Left forelimb (tissue), 1 donor: ENCODE measurements at places on chromosomes 12 and 14.

- no peak for DNase-seq
These were observed 611.3 kb downstream of the VRK1 start for GRCh38 chr14:97408503-97408902.

- no peak for DNase-seq
These were observed 907.0 kb downstream of the BCL11B start for GRCh38 chr14:98364961-98365360.

DNA sequence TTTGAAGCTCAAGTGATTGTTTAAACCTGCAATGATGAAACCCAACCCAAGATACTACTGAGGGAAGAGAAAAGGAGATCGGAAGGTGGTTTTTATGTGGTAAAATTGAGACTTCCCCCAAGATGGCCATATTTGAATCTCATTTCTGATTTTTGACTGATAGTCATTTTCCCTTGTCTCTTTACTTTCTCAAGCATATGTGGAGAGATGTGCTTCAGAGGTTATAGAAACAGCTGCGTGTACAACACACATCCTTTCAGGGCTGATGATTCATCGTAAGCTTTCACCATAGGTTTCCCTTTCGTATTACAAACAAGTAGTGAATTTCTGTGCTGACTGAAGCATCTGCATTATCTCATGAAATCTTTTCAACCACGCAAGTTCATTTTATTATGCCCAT is 276.2 kb downstream of the EMP1 start:
- DNase-seq = no peak

- DNase-seq = no peak
These were observed 12.4 kb upstream of the SYNDIG1L start for GRCh38 chr14:74438351-74438915.

DNA sequence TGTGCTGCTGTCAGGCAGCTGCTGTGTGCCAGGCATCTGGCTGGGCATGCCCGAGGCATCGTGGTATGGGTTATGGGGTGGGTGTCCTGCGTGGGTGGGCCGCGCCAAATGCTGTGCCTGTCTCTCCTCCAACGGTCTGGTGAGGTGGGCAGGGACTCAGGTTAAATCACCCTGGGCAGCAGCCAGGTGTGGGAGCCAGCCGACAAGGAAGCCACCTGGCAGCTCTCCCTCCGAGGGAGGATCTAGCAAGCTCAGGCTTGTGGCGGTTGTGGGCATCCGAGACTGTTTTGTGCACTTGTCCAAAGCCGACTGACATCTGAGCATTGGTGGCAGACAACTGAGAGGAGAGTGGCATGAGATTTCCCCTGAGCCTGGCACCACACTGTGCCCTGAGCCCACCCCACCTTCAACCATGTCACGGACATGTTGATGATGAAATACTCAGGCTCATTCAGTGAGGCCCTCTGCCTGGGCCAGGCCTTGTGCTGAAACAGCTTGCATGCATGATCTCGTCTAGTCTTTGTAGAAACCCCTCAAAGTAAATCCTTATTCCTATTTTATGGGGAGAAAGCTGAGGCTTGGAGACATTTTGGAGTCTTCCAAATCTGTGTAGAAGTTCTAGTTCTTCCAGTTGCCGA is 181.8 kb upstream of the MYL2 start:
- no peak for DNase-seq

DNA sequence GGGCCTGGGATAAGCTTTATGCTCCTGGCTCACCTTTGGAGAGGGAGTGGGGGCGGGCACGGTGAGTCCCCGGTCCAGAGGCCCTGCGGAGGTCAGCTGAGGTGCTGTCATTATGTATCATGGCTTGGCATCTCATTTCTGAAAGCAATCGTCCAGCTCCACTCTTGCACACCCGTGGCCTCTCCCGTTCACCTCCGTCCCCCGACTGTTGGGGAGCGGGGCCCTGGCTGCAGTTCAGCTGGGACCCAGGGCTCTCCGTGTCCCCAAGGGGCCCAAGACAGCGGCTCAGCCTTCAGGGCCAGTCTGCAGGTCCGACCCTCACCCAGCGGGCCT is 10.6 kb downstream of the BMP4 start:
- no peak for DNase-seq

DNA sequence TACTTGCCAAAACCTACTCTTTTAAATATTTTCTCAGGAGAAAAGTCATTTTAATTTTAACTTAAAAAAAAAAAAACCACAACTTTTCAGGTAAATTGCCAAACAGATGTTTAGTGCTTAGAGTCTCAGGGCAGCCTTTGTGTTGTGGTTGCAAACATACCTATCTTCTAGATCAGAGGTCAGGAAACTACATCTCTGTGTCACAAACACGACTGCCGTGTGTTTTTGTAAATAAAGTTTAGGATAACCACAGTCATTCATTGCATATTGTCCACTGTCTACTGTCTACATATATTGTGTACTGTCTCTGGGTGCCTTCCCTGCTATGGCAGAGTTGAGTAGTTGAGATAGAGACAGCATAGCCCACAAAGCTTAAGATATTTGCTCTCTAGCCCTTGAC is 48.9 kb downstream of the DYRK2 start:
- no peak for DNase-seq

DNA sequence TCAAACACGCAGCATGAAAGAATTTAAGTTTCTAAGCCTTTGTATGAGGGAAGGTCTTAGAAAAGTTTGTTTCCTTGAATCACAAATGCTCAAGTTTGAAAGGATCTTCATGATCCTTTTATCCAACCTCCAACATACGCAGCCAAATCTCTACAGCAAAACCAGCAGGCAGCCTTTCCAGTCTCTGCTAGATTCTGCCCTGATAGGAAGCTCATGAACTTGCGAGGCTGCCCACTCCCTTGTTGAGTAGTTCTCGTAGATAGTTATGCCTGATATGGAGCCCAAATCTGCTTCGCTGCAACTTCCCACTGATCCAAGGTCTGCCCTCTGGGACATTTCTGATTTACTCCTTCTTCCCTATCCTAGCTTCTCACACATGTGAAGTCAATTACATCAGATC is 272.9 kb downstream of the EGLN3 start:
- DNase-seq = no peak

- DNase-seq = no peak
These were observed 53.9 kb downstream of the ACACB start for GRCh38 chr12:109170324-109170723.

GRCh38 chr14:51012055-51012454 is 67.8 kb upstream of the PYGL start:
- DNase-seq = no peak

DNA sequence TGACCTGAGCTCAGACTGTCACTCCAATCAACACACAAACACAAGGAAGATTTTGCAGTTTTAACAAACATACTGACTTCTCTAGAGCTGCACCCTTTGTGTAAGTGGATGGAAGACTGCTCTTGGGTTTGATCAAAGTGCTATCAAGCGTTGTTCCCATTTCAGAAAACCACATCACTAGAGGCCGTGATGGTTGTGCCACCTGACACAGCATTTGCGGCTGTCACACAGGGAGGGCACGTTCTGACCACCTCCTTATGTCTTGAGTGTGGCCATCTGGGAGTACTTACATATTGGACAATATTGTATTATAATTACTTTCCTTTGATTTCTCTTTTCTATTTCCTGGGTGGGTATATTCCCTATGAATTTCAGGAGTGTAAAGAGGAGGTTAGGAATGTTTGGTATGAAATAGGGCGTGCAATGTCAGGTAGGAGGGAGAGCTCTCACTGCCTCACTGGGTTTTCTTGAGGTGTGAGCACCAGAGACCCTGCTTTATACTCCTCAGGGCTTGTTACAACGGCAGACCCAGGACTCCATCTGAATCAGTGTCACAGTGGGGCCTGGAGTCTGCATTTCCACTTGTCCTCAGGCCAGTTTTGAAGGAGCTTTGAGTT is 74.3 kb downstream of the SYNE3 start:
- DNase-seq = no peak

DNA sequence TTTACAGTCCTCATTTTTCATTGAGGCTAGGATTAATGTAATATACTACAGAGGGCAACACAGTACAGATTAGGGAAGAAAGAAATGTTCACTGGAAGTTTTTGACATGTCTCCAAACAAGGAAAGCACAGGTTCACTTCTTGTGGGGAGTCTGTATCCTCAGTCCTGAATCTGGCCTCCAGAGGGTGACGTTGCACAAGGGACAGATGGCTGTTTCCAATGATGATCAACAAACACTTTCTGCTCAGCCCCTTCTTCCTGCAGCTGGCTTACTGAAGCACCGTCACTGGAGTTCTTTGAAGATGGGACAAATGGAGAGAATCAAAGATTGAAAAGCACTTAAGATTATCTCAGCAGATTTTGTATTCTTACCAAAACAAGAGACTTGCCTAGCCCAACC is 123.3 kb upstream of the OR4E1 start:
- DNase-seq = no peak

DNA sequence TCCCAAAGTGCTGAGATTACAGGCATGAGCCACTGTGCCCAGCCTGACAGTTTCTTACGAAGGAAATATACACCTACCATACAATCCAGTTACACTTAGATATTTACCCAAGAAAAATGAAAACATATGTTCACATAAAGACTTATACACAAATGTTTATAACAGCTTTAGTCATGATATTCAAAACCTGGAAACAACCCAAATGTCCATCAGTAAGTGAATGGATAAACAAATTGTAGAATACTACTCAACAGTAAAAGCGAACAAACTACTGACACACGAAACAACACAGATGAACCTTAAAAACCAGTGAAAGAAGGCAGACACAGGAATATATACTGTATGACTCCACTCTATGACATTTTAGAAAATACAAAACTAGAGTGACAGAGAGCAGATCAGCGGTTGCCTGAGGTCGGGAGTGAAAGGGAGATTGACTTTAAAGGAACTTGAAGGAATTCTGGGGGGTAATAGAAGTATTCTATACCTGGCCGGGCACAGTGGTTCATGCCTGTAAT is 83.6 kb downstream of the SPRING1 start:
- DNase-seq = no peak

DNA sequence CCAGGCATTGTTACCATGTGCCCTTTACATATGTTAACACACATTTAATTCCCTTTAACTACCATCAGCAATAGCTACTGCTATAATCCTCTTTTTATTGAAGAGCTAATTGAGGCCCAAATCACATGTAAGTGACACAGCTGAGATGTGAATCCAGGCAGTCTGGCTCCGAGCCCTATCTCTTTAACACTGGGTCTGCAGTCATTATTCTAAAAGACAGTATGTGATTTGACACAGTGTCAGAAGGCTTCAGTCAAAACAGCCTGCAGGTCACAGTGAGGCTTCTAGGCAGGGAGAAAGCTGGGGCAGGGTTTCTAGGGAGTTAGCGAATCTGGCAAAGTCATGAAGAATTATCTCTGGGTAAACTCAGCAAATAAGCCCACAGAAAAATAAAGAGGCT is 148.2 kb downstream of the KIF21A start:
- no peak for DNase-seq

DNA sequence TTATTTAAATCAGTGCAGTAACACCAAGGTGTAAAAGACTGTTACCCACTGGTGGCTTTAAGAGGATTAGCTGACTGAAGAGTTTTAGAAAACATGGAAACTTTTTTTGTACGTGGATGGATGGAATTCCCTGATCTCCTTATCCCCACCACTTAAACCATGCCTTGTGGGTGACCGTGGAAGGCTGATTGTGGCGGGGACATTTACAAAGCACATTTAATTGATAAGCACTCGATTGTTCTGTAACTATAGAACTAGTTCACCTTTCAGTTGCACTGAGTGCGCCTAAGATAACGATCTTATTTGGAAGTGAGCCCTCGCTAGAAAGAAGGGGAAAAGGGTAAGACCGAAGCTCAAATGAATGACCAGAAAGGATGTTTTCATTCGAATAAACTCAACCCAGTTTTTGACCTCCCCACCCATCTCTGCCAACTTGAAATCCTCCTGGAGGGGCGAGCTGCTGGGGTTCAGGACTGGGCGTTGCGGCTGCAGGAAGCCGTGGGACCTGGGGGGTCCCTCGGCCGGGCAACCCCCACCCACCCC is 688 bp upstream of the RASSF3 start:
- DNase-seq = no peak

- DNase-seq = no peak
These were observed 11.6 kb downstream of the FBXW8 start for GRCh38 chr12:116922194-116922897.

GRCh38 chr12:26177283-26177682 is 18.1 kb upstream of the SSPN start:
- DNase-seq = no peak

DNA sequence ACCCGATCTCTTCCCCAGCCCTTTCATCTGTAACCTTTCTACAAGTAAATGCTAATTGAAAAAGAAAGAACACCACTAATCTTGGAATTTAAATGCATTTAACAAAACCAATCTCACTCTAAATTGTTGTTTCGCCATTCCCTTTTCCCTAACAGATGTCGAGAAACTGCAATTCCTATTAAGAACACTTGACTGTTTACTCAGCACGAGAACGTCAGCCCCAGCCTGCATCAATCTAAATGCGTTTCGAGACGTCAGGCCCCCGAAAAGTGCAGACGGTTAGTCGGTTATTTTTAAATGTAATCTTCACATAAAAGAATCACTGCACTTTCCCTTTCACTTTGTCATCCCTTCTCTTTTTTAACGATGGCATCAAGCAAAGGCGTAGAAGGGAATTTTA is 837.6 kb downstream of the VRK1 start:
- DNase-seq = no peak

- DNase-seq = no peak
These were observed 118.9 kb downstream of the NOVA1 start for GRCh38 chr14:26478967-26479366.

DNA sequence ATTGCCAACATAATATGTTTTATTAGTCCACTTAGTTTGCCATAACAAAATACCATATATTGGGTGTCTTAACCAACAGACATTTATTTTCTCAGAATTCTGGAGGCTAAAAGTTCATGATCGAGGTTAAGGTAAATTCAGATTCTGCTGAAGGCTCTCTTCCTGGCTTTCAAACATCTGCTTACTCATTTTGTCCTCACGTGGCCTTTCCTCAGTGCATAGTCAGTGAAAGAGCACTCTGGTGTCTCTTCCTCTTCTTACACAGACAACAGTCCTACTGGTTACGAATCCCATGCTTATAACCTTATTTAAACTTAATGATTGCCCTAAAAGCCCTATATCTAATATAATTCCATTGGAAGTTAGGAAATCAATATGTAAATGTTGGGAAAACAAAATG is 479.7 kb downstream of the FSCB start:
- DNase-seq = no peak

- no peak for DNase-seq
These were observed 388.6 kb downstream of the CCDC91 start for GRCh38 chr12:28578833-28579252.

DNA sequence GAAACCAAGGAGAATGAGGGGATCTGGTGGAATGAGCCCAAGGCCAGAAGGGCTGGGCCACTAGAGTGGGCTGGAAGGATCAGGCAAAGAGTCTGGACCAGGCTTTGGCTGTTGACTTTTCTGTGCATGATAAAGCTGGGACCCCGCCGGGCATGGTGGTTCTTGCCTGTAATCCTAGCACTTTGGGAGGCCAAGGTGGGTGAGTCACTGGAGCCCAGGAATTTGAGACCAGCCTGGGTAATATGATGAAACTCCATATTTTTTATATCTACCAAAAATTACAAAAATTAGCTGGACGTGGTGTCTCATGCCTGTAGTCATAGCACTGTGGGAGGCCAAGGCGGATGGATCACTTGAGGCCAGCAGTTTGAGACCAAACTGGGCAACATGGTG is 393 bp upstream of the KLHL33 start:
- no peak for DNase-seq
